Stimulated activated CD8-positive, alpha-beta memory T cell treated with anti-CD3 and anti-CD28 coated beads, Interleukin-7, amount 100 ng/mL, for 1 hour (primary cell): ENCODE measurements at places on chromosomes 2 and 18.

GRCh38 chr2:181998041-181998835 is 12.6 kb downstream of the PPP1R1C start:
- DNase-seq = no peak

GRCh38 chr2:8212239-8212638 is 469.6 kb upstream of the ID2 start:
- no peak for DNase-seq

DNA sequence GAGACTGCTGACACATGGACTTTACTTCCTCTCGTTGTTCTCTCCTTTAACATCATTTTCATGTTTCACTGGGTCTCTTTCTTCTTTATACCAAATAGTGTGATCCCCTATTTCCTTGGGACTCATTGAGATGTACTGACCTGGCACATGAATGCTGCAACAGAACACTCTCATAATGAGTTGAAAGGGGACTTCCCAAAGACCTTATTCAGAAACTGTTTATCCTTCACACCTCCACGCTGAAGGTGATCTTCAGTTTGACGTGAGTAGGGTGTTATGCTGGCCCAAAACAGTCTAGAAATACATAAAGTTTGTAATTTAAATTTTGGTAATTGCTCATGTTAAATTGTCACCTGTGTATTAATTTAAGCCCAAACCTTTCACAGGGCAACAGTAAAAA is 1096.8 kb upstream of the GYPC start:
- no peak for DNase-seq

GRCh38 chr2:233107831-233108300 is 47.7 kb downstream of the INPP5D start:
- no peak for DNase-seq

- no peak for DNase-seq
These were observed 133.4 kb downstream of the INSIG2 start for GRCh38 chr2:118221536-118222272.

- no peak for DNase-seq
These were observed 239.4 kb downstream of the DYSF start for GRCh38 chr2:71692621-71693277.

DNA sequence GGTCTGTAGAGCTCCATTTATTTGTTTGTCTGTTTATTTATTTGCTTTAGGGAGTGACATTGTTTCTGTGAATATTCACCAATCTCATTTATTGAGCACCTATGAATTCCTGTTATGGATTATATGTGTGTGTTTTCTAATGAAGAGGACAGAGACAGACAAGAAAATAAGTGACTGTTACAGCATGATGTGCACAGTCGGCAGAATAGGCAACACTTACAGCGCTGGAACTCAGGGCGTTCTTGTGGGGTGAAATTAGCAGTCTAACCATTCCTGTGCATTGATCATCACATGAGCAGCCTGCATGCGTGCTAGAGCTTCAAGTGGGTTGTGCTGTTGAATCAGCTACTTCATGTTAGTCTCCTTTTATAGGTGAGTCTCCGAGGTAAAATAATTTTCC is 960.7 kb downstream of the SLC4A3 start:
- DNase-seq = no peak

- DNase-seq = no peak
These were observed 14.6 kb downstream of the KCNF1 start for GRCh38 chr2:10926191-10926820.

DNA sequence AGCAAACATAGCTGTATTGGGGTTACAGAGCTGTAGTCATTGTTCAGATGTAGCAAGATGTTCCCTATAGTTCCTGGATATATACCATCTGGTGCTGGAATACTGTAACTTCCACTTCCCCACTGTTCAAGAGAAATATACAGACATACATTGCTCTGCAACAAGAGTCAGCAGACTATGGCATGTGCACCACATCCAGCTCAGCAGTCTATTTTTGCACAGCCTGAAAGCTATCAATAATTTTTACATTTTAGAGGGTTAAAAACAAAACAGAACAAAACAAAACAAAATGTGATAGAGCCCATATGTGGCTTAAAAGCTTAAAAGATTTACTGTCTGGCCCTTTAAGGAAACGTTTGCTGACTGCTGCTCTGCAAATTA is 31.8 kb upstream of the VIT start:
- DNase-seq = no peak

DNA sequence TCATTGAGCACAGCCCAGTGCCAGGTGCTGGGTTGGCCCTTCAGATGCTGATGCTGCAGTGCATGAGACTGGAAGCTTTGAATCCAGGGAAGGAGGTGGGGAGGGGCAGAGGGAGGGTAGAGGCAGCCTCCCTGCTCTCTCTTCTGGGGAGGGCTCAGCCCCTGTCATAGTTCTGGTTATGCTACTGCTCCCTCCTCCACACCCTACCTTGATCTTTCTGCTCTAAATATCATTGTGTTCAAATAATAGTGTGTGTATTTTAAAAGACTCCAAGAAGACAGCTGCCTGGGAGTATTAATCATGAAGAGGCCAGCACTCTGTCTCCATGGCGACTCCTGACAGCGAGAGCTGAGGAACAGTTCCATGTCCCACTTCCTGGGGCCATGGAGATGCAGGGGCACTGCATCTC is 3.8 kb upstream of the EGR4 start:
- no peak for DNase-seq

- DNase-seq = no peak
These were observed 584 bp upstream of the DNER start for GRCh38 chr2:229714736-229715541.

DNA sequence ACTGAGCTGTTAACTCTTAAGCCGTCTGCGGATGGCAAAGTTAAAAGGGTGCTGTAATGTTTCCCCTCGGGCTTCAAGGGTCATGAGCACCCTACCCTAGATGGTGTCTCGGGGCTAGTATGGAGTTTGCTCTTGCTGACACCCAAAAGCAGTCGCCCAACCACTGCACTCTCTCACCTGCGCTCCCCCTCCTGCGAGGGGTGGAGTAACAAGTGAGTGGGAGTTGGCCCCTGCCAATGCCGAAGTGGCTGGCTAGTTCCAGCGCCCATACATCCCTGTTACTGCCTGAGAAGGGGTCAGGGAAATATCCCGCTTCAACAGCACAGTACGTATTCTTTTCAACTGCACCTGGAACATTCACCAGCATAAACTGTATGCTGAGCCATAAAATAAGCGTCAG is 47.5 kb downstream of the FAM117B start:
- no peak for DNase-seq

DNA sequence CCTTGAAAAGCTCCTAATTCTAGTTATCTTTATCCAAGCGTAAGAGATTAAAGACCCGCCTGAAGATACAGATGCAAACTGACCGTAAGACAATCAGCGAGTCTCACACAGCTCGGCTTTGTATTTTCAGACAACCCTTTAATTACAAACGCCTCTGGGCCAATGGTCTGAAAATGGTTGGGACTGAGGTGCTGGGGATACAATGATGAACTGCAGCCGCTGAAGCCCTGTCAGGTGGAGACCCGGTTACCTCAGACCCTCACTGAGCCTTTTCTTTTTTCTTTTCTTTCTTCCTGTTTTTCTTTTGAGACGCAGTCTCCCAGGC is 715 bp upstream of the CFAP36 start:
- DNase-seq = no peak

GRCh38 chr2:100018341-100019193 is 123.8 kb downstream of the AFF3 start:
- no peak for DNase-seq

DNA sequence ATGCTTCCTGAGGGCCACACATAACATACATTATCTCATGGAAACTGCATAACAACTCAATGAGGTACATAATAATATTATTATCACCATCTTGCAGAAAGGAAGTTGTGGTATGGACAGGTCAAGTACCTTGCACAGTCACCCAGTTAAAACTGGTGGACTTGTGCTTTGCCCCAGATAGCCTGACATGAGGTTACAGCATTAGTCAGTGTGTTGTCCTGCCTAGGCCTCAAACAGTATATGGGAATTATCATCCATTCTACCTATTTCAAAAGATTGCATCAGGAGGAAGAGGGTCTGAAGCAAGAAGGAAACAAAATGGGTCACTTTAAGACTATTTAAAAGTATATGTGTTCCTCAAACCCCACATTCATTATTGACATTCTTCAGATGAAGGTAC is 5.4 kb upstream of the ANTXR1 start:
- DNase-seq = no peak

DNA sequence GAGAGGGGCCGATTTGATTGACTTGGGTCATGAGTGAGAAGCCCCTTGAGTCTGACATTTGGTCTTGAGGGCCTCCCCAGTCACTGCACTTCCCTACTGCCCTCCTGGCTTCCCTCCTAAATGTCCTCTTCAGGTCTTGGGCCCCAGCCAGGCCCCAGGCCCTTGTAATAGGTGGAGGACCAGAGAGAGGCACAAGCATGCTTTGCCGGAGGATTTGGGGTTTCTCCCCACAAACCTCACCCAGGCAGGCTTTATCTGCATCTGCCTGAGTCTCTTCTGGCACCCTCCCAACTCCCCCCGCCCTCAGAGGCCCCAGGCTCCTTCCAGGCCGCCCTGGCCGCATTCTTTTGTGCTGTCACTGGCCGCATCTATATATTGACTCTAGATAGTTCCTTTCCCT is 270.7 kb downstream of the HAUS1 start:
- no peak for DNase-seq

DNA sequence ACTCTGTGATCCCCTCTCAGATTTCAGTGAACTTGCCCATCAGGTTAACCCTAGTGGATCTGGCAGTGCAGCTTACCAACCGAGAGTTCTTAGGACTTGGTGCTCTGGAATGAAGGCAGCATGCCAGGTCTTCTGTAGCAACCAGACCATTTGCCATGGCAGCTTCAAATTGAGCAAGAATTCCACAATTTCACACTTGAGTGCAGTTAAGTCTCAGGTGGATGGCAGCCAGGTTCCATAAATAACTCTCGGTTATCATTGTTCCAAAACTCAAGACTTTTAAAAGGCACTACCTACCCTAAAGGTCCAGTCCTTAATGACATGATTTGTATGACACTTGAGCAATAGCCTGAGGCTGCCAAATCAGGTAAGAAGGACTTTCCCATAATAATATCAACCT is 48.1 kb downstream of the GALNT3 start:
- DNase-seq = no peak

DNA sequence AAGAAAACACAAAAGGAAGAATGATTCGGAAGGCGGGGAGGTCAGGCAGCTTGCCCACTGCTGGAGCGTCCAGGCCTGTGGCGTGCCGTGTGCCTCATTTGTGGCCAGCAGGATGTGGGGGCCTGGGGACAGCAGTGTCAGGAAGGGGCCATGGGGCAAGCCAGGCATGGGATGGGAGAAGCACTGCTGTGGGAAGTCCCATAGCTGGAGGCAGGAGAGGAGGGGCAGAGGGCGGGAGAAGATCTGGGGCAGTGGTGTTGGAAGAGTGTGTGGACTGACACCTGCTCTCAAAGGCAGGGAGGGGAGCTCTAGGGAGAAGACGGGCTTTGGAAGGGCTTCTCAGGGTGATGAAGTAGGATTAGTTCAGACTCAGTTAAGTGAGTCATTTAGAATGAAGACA is 133.7 kb downstream of the ACOXL start:
- no peak for DNase-seq

DNA sequence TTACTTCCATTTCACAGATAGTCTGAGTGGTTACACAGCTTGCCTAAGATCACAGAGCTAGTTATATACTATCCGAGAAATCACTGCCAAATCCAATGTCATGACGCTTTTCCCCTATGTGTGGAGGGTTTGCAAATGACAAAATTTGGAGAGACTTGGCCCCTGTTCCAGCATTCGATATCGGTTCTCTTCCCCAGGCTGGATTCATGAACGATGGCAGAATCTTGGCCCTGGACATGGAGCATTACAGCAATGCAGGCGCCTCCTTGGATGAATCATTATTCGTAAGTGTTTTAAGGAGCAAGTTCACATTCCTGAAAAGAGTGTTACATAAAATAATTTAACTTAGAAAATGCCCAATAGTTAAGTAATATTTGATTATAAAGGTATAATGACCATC is 55.1 kb downstream of the AOX1 start:
- DNase-seq = no peak

DNA sequence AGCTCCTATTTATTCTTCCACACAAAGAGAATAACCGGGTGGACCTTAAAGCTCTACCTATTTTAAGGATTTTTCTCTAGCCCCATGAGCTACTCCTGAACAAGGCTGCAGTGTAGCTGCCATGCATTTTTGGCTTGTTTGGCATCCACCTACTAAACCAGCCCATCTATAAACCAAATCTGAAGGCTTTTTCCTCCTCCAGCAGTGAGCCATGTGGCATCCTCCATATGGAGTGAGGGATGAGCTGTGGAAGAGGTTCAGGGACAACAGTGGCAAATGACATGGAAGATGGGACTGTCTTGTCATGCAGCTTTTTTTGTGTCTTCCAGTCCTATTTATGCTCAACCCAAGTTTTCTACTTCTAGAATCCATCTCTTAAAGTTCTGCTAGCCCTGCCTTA is 100.2 kb downstream of the GALNT3 start:
- DNase-seq = no peak

DNA sequence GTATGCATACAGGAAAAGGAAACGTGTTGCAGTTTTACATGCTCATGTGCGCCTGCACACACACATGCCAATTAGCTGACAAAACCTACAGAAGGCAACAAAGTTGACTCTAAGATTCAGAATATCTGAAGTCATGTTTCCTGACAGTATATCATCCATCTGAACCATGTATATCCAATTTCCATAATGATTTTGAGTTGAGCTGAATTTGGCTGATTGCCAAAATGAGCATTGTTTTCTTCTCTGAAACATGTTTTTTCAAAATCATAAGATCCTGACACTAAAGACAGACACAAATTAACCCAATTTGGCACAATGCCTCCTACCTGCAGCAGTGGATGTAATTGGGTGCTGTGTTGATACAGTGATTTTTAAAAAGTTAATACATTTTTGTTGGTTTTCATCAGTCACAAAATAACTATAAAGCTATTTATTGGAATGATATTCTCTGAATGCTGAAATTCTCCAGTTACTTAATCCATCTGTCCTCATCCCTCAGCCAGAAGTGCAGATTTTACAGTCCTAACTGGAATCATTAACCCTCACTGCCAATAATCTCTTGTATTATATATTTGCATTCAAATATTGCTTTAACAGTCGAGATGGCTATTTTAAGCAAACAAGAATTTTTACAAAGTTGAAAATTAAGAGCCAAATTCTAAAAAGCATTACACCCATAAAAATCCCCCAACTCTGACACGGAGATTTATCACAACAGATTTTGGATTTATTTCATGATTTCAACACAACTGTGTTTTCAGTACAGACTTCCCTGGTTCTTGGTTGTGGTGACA is 161.7 kb upstream of the LMAN1 start:
- DNase-seq = no peak

DNA sequence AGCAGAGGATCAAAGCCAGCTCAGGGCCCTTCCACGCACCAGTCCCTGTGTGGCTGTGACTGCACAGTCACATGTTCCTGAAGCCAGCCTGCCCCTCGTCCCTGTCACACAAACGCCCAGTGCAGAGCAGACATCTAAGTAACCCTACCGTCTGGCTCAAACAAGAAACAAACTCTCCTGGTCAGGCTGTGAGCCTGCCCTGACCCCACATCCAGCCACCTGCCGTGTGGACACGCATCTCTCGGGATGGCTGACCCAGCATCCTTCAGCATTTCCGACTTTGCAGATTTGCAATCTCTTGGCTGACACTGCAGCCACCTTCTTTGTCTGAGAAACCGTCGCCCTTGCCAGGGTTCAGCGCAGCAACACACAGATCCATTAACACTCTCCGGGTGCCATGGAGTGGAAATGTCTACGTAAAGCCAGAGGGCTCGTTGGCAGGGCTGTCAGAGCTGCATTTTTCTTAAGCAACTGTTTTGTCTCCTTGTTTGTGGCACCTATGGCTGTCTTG is 82.3 kb upstream of the ASAP2 start:
- DNase-seq = no peak
